ENCODE measurements at places on chromosomes 16 and 17.

DNA sequence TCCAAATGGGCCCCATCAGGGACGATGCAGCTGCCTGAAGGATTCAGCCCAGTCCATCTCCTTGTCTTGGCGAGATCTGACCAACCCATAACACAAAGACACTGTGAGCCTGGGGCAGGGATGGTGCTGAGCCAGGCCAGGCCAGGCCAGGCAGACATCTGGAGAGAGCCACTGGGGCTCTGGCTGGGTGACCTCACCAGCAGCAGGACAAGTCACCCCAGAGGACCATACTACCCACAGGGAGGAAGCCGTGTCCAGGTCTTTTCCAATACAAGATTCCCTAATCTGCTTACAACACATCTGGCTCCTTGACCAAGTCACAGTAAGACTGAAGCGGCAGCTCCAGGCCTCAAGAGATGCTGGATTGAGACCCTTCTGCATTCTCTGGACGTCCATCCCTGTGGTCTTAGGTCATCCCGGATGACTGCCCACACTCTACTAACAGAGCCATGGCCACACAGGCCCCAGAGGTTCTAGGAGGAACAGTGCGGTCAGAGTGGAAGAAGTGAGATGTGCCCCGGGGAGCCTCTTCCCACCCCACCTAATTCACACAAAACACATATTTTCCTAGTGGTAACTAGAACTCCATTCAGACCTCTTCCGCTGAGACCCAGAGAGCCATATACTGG, 81.8 kb upstream of the RCVRN start:
- DNase-seq = no peak

GRCh38 chr17:38571833-38572668, 33.7 kb downstream of the SRCIN1 start:
- DNase-seq = peak; percentile 75

DNA sequence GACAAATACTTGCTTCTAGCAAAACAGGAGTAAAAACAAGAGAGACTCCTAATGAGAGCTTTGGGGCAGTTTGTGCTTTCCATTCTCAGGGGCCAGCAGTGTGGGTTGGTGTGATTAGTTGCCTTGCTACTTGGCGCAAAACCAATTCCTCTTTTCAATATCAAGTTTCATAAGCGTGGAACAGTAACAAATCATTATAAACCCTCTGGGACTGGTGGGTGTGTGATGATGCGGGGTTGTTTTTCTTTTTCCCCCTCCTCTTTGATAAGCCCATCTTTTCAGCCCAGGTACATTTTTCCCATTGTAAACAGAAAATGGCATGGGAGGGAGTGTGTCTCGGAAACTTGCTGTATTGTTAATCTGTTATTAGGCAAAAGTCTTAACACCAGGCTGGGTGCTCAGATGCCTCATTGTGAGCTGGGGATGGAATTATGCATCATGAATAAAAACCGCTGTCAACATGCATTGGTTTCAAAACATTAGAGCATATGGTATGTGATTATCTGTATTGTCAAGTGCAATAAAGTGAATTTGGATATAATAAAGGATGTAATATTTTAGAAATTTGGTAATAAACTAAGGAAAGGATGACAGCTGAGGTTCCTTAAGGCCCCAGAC, 166.4 kb downstream of the CCDC182 start:
- DNase-seq = no peak

DNA sequence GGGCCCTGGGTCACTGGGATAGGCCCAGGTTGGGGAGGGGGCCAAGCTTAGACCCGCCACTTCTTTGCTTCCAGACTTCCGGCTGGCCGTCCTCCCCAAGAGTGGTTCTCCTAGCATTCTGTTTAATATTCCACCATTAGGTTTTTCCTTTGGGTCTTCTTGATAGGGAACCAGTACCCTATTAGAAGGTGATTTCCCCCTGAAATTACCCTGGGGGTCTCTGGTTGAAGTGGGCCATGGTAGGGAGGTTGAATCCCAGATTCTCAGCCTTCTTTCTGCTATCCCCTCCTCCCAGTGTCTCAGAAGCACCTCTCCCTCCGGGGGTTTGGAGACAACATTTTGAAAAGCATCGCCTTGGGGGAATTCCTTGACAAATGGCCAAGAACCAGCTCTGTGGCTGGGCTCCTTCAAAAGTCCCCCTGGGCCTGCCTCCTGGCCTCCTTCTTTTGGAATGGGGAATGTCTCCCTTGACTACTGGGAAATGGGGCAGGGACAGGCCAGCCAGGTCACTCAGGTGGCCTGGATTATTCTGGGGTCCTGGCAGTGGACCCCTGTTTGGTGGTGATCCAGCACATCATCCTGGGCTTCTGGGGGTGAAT, 5.7 kb downstream of the LASP1 start:
- DNase-seq = peak; percentile 61

DNA sequence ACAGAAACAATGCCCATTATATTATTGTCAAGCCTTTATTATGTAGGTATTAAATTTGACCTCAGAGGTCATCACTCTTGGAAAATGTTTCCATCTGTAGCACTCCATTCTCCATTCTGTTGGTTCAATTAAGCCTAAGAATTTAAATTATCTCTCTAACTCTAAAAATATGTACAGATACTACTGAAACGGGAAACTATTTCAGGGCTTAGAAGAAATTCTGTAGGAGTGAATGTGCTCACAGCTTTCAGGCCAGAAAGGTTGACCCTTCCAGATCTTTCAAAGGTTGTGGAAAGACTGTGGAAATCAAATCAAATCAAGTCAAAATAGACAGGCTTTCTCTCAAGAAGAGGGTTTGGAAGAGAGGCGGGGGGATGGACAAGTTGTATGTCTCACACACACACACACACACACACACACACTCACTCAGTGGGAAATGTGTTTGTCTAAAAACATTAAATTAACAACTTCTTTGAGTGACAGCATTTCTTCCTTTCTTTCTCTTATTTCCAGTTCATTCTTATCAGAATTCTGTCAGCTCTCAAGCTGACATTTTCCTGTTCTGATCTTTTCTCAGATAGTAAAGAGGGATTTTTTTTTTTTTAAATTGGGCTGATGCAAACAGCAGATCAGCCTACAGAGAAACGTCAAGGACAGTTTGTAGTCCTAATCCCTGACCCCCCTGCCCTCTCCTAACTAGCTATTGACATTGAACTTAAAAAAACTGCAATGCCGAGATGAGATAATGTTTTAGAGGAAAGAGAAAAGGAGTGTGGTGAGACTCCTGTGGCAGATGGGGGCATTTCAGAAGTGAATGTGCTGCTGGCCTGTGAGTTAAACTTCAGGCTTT, 139.0 kb upstream of the ZFHX3 start:
- no peak for DNase-seq

DNA sequence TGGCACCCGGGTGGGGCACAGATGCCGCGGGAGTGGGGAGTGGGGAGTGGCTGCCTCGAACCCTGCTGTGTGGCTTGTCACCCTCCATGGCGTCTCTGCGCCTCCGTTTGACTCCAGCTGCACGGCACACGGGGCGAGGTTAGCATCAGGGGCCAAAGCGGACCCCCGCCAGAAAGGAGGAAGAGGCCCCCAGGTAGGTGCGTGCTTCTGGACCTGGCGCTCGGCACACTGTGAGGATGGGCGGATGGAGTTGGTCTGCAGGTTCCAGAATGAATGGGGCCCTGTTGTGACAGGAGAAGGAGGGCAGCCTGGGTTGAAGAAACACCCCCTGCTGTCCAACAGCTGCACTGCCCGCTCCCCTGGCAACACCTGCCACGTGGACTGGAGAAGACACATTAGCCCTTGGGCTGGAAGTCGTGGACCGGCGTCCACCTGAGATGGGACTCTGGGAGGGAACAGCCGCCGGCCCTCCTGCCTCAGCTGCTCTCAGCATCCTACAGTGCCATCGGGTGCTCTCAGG, 9.4 kb upstream of the FASN start:
- peak; percentile 76 for DNase-seq

DNA sequence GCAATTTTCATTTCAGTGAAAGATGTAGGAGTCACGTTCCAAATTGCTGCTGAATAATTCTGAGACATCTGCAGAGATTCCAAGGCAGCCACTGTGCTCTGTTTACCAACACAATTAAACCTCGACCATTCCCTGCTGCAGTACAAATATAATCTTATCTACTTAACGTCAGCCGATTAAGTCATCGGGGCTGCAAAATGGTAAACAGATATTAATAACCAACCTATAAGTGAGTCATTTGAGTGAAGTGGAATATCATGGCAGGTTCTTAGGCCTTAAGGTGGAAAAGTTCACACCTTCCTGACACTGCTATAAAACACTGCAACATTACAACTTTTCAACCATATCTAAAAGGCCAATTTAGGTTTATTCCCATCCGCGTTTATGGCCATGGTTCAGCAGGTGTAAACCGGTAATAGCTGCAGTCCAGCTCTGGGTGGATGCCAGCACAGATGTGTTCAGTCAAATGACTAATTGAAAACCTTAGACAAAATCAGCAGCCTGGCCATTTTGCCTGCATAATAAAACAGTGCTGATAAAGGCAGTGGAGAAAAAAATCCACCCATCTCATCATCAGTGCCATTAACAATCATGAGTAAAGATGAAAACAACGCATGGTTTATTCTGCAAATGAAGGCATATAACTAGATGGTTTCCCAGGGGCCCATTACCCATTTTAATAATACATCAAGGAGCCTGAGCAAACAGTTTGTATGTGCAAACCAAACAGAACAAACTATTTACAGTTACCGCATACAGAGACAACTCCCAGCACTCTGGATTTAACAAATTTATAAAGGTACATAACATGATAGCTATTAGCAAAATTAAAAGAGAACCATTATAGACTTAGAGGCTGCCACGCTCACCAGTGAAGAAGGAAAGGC, 202.9 kb upstream of the IRX3 start:
- no peak for DNase-seq

DNA sequence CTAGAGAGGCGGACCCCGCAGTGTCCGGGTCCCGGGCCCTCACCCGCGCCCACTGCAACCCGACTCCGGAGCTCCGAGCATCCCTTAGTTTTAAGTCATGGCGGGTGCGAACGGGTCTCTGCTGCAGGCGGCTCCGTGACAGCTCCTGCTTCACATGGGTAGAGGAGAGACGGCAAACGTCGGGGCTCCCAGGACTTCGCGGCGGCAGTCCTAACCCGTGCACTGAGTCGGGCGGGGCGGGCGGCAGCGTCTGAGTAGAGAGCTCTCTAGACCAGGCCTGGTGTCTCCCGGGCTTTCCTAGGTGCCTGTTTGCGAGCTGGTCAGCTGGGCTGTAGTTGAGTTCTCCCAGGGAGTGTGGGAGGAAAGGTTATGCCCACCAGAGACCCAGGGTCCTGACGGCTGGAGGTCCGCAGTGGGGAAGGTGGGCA, 345 bp downstream of the TSC2 start:
- no peak for DNase-seq

DNA sequence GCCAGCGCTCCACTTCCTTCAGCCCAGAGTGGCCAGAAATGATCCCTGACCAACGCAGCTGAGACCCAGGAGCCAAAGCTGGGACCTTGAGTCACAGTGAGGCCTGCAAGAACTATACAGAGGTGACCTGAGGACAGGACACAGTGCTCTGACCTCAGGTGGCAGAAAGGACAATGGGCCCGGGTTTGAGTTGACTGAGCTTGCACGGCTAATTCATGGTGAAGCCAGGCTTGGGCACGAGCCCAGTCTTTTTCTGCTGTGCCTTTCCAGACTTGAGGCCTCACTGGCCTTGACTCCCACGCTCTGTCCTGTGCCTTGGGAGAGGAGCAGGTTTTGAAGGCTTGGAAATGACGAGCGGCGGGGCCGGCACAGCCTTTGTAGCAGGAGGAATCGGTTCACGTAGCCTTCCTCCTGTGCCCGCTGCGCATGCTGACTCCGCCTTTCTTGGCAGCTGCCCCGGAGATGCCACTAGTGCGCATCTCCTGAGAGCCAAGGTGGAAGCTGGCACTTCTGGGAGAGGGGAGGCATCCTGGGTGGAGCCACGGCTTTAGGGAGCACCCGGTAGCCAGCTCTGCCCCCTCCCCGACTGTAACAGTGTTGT, 34.9 kb downstream of the NDEL1 start:
- DNase-seq = peak; percentile 51

- no peak for DNase-seq
Observed at GRCh38 chr17:17120294-17120693, 78.0 kb downstream of the MPRIP start.

DNA sequence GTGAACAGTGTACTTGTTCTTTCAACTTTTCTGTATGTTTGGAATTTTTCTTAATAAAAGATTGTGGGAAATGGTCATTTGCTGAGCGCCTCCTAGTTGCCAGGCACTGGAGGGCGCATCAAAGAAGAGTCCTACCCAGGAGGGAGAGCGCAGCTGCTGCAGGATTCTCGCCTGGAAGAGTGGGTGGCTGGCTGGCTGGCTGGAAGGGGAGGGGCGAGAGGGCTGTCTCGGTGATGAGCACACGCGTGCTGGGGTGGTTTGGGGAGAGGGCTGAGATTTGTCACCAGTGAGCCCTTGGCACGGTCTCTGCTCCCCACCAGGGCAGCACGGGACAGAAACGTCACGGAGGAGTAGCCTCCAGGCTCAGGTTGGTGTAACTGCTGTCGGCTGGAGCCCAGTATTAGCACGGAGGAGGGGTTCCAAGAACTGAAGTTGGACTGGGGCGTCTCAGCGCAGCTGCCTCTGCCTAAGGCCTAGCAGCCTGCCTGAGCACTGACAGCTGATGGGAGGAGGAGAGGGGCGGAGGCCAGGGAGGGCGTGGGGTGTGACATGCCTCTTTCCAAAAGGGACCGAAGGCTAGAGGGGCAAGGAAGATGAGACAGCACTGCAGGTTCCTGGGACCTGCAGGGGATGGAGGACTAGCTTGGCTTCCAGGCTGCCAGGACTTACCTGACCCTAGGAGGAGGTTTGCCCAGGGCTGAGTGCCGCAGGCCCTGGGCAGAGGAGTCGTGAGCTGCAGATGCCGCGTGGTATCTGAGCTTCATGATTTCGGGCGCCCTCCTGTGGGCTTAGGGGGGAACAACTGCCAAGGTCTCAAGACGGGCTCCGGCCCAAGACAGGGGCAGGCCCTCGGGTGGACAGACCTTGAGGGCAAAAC, 5.7 kb downstream of the LDHD start:
- peak; percentile 96 for DNase-seq

GRCh38 chr16:67504031-67505021, 21.0 kb upstream of the AGRP start:
- no peak for DNase-seq

GRCh38 chr16:71338632-71339031, 19.9 kb upstream of the CALB2 start:
- no peak for DNase-seq

DNA sequence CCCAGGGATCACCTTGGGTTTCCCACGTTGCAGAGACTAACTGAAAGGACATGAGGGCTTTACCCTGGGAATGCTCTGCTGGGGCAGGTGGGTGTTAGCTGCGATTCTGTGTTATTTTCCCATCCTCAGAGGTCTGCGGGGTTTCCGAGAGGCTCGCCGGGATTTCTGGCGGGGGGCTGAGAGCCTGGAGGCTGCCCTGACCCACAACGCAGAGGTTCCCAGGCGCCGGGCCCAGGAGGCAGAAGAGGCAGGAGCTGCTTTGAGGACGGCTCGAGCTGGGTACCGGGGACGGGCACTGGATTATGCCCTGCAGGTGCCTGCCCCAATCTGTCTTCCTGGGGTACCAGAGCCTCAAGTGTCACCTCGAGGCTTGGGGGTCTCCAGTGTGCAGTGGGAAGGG, 6.9 kb downstream of the ACAP1 start:
- no peak for DNase-seq
